ENCODE measurements at places on chromosomes 1 and 21.

DNA sequence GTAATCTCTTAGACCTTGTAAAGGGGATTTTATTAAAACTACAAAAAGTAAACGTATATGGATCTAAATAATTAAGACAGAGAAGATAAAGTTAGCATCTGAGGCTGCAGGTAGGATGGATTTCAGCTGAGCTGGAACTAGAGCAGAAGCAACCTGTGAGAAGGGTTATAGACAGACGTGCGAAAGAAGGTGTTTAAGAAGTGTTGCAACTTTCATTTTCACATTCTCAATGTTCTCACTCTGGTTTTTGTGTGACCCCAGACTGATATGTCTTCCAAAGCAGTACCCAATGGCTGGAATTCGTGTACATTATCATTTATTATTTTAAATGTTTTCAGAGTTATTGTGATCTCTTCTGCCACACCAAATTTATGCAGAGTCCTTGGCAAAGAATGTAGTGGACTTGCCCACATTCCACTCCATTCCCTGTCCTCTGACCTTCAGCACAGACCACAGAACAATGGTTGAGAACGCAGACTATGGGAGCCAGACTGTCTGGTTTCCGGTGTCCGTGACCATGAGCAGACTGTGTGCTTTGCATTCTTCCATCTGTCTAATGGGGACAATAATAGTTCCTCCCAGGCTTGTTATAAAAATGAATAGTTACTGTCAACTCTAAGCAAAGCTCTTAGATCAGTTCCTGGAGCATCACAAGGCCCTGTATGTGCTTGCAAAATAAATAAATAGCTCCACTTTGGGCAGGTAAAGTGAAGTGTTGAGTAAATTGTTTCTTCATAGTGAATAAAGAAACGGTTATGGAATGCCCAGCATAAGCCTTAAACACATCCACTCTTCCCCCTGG, 140.6 kb upstream of the SAMSN1 start:
- DNase-seq: no peak

GRCh38 chr1:53604291-53604919, 134.6 kb downstream of the GLIS1 start:
- no peak for DNase-seq

DNA sequence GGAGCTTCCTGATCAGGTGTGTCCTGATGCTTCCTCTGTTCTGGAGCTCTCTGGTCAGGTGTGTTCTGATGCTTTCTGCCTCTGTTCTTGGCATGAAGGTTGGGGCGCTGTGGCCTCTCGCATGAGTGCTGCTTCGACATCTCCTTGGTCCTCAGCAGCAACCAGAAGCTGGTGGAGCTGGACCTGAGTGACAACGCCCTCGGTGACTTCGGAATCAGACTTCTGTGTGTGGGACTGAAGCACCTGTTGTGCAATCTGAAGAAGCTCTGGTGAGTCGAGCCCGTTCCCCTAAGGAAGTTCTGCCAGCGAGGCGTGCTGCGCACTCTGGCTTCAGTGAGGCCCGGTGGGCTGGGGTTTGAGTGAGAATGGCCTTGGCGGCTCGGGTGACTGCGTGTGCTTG, 18.0 kb downstream of the NLRP3 start:
- no peak for DNase-seq

- no peak for DNase-seq
Observed at GRCh38 chr1:165841582-165842017, 14.2 kb downstream of the UCK2 start.

DNA sequence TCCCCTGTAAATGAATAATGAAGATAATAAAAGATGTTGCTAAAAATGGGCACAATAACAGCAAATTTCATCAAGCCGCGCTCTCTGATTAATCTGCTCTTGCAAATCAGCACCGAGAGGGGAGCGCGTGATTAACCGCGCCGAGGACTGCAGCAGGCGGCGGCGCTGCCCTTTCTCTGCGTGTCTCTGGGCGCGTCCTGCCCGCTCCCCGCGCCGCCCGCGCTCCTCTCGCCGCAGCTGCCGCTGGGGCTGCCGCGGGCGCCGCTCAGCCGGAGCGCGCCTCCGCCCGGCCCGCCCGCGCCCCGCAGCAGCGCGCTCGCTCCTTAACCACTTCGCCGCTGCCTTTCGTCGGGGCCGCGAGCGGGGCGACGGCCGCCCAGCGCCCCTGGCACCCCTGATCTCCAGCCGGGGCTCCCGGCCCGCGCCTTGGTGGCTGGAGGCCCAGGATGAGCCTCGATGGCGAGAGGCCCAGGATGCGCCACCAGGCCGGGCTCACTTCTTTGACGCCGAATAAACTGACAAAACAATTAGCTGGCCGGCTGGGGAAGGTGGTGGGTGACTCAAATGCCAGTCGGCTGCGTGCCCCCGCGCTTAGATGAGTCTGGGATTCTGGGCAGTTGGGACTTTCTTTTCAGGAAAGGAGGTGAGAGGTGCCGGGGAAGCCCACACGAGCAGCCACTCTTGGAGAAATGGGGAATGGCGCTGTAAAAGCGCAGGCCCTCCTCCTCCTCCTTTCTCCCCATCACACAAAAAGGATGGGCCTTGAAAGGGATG, 221.4 kb upstream of the PKN2 start:
- DNase-seq: no peak

- no peak for DNase-seq
Observed at GRCh38 chr1:85585799-85586198, 5.2 kb downstream of the CCN1 start.

GRCh38 chr1:44694863-44695478, 20.5 kb downstream of the ARMH1 start:
- DNase-seq: no peak

GRCh38 chr21:32469628-32470027, 57.1 kb downstream of the EVA1C start:
- no peak for DNase-seq

GRCh38 chr1:42295816-42296215, 39.2 kb downstream of the FOXJ3 start:
- no peak for DNase-seq

GRCh38 chr1:93692026-93692425, 10.4 kb upstream of the BCAR3 start:
- DNase-seq: no peak

- no peak for DNase-seq
Observed at GRCh38 chr1:93033029-93033428, 46.1 kb upstream of the MTF2 start.

- DNase-seq: no peak
Observed at GRCh38 chr1:30318413-30318812, 405.0 kb downstream of the MATN1 start.

- DNase-seq: no peak
Observed at GRCh38 chr1:43315963-43316737, 15.4 kb downstream of the TIE1 start.

- no peak for DNase-seq
Observed at GRCh38 chr1:235995511-235995910, 69.4 kb downstream of the NID1 start.

DNA sequence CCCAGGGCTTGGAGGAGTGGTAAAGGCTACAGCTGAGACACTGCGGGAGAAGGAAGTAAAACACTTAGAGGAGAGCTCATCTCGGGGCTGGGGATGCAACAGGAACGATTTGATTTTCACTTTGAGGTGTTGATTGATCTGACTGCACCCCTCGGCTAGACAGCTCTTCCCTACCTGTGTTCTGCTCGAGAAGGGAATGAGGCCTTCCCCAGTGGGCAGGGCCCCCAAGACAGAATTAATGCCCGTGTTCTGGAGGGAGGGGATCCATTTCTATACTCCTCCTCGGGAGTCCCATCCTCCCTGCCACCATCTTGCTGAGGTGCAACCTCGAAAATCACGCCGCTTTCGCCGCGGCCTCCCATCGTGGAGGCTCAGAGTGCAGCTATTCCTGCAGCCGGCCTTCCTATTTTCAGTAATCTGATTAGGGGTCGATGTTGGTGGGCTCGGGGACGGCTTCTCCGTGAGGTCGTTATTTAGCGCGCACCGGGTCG, 2.4 kb downstream of the ATP2B4 start:
- no peak for DNase-seq

DNA sequence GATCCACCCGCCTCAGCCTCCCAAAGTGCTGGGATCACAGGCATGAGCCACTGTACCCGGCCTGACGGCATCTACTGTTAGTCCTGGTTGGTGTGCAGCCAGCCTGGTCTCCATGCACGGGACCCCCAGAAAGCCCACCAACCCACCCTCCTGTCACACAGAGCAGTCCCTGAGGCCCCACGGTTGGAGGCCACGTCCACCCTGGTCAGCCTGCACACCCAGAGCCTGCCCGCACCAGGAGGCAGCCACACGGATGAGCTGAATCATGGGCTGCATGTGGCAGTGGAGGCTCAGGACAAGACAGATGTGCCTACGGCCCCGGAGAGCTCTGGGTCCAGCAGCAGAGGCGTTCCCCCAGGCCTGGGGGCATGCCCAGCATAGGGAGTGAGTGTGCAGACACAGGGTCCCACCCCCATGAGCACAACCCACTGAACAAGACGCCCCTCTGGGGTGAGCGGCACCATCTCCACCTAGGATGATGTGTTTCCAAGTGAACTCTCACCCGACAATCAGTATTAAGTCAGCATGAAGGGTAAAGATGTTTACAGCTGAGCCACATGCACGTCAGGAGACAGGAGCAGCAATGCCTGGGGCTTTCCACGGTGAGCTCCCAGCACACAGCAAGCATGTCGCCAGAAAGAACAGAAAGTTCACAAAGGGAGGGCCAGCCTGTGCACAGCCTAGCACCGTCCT, 102.1 kb downstream of the WDR4 start:
- DNase-seq: no peak

GRCh38 chr1:208534599-208534897, 290.4 kb upstream of the PLXNA2 start:
- no peak for DNase-seq

GRCh38 chr1:21563971-21564370, 54.7 kb downstream of the ALPL start:
- no peak for DNase-seq

- no peak for DNase-seq
Observed at GRCh38 chr1:14913482-14914177, 239.9 kb upstream of the TMEM51 start.

GRCh38 chr1:183313063-183313462, 105.1 kb downstream of the NMNAT2 start:
- no peak for DNase-seq

GRCh38 chr21:27108228-27108627, 141.3 kb upstream of the ADAMTS5 start:
- no peak for DNase-seq

DNA sequence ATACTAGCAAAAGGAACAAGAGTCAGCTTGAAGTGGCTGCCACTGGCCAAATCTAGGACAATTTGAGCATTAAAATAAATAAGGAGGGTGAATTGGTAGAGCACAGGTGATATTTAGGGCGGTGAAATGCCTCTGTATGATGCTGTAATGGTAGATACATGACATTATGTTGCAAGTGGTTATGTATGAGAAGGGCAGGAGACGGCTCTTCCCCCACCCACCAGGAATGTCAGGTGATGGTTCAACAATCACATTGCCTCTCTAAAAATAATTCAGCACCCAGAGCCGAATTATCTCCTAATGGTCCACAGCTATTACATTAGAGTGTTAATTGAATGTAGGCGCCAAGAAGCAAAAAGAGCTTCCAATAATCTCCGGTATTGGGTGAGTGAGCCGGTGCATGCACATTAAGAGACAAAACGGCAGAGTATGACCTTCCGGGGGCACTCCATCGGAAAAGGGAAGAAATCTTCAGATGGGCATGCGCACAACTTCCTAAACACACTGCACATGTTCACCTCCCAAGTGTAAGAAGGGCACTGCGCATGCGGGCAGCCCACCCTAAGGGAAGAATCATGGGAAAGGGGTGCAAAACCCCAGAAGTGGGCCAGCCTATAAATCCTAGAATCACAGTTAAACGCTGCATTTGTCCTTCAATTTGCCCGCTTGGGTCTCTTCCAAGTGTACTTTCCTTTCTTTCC, 6.8 kb upstream of the IFNAR1 start:
- DNase-seq: no peak

DNA sequence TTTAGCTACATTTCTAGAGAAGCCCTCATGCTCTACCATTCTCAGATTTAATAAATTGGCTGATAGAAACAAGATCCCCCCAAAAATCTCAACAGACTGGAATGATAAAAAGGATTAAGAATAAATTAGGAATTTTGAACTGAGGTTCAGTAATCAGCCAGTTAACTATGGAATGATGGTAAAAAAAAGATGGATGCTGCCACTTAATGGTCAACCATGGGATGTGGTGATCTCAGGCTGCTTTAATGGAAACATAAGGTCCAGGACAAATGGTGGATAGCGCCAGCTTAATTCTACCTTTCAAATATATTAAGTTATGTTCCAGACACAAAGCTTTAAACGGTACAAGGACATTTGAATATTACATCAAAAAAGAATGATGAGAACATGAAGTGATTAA, 49.9 kb downstream of the CCN1 start:
- DNase-seq: no peak

Measured in stimulated activated CD4-positive, alpha-beta T cell treated with anti-CD3 and anti-CD28 coated beads, Interleukin-12 subunit alpha, Interleukin-12 subunit beta, amount 100 ng/mL, for 48 hours (primary cell).